ENCODE measurements at places on chromosomes 11 and 22. TPM values are rescaled to one million over a fixed set of nuclear protein-coding genes. Genes with fewer than 3 reads are reported as not detected.

FAM180B gene
- total RNA-seq: not detected

NCAM1 gene
- 178 TPM for total RNA-seq

DNA sequence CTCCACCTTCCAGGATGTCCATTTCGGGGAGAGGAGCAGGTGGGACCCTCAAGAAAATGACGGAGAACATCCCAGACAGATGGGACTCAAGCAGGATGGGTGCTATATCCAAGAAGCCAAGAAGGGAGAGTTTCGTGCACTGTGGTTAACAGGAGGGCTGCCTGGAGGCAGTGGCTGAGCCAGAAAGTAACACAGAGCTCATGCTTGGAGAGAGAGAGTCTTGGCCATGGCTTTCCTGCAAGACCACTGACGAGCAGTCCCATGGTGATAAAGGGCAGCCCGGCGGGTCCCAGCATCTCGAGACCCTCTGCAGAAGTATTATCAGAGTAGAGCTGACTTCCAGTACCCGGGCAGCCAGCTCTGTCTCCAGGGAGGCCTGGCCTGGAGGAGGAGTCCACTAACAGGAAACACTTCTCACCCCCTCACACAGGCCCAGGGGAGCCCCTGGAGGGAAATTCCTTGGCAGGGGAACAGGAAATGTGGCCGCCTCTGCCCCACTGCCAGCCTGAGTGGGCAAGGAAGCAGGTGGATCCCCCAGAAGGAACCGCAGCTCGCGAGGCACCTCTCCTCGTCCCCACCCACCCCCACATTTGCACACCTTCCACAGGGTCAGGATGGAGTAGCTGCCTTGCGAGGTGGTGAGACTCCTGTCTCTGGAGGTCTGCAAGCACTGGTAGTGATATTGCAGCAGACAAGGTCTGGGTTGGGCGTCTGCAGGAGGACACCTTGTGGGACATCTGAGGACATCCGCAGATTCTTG lies 32.2 kb downstream of the CYTH4 start:
- DNase-seq: no peak

- DNase-seq: no peak
Measured at GRCh38 chr22:35258191-35258988, 1.1 kb downstream of the HMGXB4 start.

- DNase-seq: no peak
Measured at GRCh38 chr22:45407793-45408192, 5.6 kb downstream of the SMC1B start.

- DNase-seq: no peak
Measured at GRCh38 chr11:116536416-116536815, 236.4 kb downstream of the BUD13 start.

DNA sequence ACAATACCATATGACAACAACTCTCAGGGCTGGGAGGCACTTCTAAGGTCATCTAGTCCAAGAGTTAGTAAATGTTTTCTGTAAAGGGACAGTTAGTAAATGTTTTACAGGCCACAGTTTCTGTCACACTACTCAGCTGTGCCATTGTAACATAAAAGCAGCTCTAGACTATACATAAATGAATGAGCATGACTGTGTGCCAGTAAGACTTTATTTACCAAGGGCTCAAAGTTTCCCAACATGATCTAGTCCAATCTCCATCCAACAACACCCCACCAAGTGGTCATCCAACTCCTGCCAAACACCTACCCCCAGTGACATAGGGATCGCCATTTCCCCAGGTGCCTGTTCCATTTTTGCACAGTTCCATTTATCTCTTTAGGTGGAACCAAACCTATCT lies 12.1 kb downstream of the SERGEF start:
- DNase-seq: no peak

- DNase-seq: no peak
Measured at GRCh38 chr11:5967708-5968107, 586 bp downstream of the OR56A5 start.

All from adrenal gland (tissue), 19 donors.